ENCODE measurements at places on chromosomes 1 and 21. TPM values are rescaled to one million over a fixed set of nuclear protein-coding genes. Genes with fewer than 3 reads are reported as not detected.

GSTM4 gene
- 73.1 TPM for polyA plus RNA-seq

DPT gene
- polyA plus RNA-seq = not detected

GRCh38 chr1:88434836-88435235 is 249.2 kb upstream of the PKN2 start:
- DNase-seq = no peak

- no peak for DNase-seq
These were observed 242.4 kb downstream of the BARHL2 start for GRCh38 chr1:90474731-90475130.

DNA sequence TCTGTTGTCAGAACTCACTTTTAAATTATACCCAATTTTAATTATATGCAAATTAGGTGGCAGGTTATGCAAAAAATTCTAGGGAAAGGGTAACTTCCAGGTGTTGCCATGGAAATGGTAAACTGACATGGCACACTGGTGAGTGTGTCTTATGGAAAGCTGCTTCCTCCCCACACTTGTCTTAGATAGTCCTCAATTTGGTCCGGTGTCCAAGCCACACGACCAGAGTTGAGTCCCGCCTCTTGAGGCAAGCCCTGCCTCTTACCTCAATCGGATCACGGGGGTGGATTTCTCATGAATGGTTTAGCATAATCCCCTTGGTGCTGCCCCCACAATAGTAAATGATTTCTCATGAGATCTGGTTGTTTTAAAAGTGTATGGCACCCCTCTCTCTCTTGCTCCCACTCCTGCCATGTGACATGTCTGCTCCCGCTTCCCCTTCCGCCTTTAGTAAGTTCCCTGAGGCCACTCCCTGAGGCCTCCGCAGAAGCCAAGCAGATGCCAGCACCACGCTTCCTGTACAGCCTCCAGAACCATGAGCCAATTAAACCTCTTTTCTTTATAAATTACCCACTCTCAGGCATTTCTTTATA is 74.9 kb downstream of the MATN1 start:
- DNase-seq = no peak

DNA sequence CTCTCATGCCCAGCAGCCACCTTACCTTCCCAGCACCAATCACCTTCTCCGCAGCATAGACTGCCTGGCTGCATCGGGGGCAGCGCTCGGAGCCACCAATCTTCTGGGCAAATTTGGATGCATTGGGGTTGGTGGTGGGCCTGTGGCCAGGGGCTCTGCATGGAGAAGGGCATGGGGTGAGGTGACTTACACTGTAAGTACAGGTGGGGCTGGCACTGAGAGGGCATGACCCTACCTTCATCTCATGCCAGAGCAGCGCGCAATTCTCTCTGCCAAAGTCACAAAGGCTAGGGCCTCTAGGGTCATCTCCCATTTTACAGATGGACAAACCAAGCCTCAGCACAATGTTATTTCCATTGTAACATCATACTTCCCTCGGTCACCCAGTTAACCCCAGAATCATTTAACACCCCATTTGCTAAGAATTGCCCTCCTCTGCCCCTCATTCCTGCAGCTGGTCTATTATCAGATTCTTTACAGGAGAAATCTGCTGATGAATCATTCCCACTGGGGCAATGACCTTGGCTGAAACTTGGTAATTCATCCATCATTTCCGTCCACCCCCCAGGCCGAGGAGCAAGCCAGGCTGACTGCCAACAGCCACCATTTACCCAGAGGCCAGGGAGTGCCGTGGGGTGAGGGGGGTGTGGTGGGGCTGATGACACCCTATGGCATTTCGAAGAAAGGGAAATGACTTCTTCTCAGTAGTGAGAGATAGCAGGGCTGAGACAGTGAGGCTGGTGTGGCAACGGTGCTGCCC is 17.9 kb downstream of the CSRP1 start:
- DNase-seq = no peak

DNA sequence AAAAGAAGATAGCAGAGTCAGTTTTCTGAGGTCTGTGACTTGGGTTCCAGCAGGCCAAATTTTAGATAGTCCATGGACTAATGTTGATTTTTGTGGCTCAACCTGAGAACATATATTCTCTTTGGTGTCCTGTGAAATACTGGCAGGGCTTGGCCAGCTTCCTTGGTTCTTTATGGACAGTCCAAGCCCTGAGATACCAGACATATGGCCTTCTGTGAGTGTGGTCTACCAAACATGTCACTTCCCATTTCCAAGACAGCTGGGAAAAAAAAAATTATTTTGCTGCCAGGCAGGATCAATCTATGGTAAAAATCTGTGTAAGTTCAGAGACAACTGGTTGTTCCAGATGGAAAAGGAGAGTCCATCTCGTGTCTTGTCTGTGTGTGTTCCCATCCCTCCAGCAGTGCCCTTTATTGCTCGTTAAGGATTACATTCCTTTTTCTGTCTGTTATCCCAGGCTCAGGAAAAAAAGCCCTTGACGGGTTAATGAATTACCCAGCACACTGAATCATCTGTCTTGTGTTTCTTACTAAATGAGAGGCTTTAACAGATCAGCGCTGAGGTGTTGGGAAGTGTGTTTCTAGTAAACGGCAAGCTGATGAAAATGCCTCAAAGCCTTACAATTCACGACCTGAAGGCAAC is 33.4 kb upstream of the XPR1 start:
- peak; percentile 51 for DNase-seq

GRCh38 chr1:204093421-204093717 is 20.5 kb downstream of the SOX13 start:
- no peak for DNase-seq

DNA sequence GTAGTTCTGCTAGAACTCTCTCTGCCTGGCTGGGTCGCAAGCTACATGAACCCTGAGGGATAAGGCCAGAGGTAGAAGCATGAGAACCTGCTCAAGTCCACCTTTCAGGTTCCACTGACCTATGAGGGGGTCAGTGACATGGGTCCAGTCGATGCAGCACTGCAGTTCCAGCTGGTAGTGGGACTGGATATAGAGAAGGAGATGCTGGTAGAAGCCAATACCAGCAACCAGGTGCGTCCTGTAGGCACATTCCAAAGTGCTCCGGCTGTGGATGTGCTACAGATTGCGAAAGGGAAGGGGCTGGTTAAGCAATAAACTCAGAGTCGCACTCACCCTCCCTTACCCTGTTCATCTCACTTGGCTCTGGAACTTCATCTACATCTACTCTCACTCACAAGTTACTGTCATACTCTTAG is 5.7 kb downstream of the SMG5 start:
- no peak for DNase-seq

DNA sequence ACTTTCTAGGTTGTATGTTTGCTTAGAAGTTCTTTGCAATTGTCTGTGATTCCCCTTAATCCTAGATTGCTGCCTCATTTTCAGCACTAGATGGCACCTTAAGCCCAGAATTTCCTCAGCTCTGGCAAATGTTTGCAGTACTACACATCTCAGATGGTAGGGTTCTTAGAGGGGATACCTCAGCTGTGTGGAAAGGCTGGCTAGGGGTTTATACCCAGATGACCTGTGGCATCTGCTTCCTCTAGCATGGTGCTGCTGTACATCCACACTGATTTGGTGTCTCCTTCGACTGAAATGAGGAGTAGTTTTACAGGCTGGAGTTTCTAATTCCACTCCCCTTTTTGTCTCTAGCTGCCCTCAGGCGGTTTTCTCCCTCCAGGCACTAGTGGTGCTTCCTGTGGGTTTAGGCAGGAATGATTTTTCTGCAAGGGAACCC is 23.5 kb downstream of the ASB17 start:
- DNase-seq = peak; percentile 26
